ENCODE measurements at places on chromosomes 2 and 18.

DNA sequence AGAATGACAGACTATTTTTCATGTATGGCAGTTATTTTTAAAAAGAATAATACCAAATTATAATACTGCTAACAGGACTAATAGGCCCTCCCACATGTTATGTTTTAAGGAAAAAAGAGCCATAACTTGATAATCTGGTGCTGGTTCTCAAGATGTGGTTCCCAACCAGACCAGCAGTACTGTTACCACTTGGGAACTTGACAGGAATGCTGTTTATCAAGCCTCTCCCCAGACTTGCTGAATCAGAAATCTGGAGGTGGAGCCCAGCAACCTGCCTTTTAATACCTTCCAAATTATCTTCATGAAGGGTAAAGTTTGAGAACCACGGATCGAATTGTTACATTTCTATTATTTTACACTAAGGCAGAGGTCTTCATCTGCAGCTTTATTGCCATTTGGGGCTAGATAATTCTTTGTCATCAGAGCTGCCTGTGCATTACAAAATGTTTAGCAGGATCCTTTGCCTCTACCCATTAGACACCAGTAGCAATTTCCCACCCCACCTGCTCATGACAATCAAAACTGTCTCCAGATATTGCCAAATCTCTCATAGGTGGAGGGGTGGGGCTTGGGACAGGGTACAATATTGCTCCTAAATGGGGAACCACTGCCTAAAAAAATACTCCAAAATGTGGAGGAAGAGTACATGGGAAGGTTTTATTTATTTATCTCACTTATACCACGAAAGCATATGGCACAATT, 629.6 kb downstream of the ARHGAP15 start:
- no peak for DNase-seq

DNA sequence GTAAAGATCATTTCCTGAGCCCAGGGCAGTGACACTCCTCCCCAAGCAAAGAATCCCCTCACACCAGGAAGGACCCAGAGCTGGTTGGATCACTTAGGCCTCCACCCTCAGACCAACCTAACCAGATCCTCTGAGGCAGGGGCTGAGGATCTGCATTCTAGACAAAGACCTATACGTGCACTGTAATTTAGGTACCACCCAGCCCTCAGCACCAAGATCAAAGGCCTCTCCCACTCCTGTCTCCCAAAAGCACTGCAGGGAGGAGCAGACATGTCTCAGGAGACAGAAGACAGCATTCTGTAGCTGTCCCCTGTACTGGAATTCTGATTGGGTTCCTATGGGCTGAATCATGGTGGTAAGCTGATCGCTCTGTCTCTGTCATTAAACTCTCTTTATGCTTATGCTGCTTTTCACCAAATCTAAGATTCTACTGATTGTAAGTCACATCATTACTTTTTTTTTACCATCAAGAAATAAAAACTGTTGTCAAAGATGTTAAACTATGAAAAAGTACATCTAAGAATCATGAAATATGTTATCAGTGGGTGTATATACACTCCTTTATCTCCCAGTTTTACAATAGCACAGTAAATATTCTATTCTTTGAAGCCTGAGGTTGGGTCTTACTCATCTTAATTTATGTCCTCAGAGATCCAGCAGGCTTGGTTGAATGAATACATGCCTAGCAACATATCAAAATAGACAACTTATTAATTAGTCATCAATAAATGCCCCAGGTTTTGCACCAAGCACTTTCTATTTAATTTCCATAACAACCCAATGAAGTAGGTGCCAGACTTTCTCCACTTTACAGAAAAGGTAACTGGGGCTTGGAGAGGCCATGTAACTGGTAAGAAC, 28.3 kb downstream of the MCFD2 start:
- DNase-seq, result no peak

- DNase-seq, result no peak
Observed at GRCh38 chr2:86193901-86194567, 1.2 kb downstream of the IMMT start.

GRCh38 chr2:118251427-118251826, 163.2 kb downstream of the INSIG2 start:
- peak; percentile 37 for DNase-seq

DNA sequence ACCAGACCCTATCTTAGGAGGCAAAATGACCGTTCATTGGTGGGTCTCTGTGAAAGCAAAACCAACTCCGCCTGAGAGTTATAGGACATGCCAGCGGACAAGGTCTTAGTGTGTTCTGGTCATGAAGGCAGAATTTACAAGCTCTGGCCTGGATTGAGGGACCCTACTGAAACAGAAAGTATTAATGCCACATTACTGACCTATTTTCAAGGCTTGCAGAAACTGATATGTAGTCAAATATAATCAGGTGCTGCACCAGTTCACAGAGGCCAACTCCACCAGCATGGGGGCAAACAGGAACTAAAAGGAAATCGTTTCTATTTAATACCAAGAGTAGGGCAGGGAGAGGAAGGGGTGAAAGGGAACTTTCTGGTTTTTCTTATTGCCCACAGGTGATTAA, 19.7 kb downstream of the TYMS start:
- no peak for DNase-seq

DNA sequence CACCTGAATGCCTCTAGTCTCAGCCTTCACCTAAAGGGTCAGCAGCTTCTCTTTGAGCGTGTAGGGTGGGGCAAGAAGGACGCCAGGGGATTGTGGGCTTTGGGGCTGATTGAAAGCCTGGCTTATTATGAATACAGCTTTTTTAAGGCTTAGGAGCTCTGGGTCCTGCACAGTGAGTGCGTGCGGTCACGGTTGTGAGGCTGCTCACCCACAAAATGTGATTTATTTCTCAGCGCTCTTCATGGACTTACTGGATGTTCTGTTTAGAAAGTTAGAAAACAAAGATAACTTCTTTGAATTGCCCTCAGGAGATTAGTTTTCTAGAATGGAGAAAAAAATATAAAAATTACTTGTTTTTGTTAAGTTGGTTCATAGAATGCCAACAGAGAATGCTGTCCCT, 37.5 kb downstream of the HK2 start:
- DNase-seq, result no peak

DNA sequence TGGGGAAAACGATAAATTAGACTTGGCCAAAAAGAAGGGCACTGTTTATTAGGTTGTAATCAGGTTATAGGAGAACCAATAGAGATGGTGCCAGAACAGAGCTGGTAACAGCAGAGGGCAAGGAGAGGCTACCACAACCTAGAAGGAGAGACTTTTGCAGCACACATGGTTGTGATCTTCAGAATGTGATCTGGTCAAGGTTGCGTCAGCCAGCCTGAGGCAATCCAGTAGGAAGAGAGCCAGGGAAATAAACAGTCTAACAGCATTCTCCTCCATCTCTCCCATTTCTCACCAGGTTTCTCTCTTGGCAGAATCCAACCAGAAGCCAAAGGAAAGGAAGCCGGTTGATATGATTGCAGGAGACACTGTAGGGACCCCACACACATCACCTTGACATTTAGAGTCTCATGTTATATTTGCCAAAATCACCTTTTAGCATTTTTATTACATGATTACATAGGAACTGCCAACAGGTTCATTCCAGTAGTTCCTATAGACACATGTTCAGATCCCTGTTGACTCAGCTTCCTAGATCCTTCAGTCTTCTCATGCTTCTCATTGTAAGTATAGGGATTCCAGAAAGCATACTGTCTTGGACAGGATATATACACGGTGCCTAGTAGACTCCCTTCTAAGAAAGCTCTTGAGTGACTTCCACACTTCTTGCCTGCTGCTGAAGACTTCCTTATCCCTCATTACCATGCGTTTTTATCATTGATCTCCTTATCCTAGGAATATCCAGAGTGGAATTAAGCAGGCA, 17.6 kb upstream of the SPATS2L start:
- DNase-seq, result no peak

DNA sequence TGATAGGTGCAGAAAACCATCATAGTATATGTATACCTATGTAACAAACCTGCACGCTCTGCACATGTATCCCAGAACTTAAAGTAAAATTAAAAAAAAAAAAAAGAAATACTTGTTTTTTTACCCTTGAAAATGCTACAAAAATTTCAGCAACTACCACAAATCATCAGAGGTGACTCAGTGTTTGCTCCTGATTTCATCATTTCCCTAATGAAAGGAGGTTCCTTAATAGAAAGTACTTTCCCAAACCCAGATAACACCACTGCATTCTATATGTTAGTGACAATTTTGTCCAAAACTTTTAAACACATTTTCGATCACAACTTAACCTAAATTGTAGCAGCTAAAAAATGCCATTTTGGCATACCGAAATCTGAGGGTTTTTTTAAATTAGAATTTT, 163.3 kb downstream of the SLC39A10 start:
- no peak for DNase-seq

DNA sequence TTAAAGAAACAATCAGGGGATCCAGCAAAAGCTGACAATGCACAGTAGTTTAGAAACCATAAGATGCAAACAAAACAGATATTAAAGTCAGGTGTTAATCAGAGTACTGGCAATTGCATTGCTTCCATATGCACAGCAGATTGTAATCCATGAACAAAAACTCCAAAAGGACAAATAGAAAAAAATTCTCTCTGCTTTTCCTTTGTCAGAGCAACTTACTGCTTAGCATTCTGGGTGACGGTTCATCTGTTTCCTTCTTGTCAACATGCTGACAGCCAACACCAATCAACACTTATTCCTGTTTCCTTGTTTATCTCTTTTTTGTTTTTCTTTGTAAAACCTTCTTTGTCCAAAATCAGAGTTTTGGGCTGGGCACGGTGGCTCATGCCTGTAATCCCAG, 473.1 kb downstream of the XIRP2 start:
- DNase-seq, result no peak

GRCh38 chr2:120940726-120941256, 205.1 kb downstream of the GLI2 start:
- no peak for DNase-seq

- peak; percentile 55 for DNase-seq
Observed at GRCh38 chr18:63183378-63183777, 136.2 kb downstream of the BCL2 start.

GRCh38 chr2:2762913-2763312, 431.8 kb upstream of the MYT1L start:
- DNase-seq, result peak; percentile 53

GRCh38 chr2:204026294-204026693, 89.7 kb downstream of the ICOS start:
- DNase-seq, result no peak

- no peak for DNase-seq
Observed at GRCh38 chr2:143476336-143477087, 347.3 kb downstream of the ARHGAP15 start.

DNA sequence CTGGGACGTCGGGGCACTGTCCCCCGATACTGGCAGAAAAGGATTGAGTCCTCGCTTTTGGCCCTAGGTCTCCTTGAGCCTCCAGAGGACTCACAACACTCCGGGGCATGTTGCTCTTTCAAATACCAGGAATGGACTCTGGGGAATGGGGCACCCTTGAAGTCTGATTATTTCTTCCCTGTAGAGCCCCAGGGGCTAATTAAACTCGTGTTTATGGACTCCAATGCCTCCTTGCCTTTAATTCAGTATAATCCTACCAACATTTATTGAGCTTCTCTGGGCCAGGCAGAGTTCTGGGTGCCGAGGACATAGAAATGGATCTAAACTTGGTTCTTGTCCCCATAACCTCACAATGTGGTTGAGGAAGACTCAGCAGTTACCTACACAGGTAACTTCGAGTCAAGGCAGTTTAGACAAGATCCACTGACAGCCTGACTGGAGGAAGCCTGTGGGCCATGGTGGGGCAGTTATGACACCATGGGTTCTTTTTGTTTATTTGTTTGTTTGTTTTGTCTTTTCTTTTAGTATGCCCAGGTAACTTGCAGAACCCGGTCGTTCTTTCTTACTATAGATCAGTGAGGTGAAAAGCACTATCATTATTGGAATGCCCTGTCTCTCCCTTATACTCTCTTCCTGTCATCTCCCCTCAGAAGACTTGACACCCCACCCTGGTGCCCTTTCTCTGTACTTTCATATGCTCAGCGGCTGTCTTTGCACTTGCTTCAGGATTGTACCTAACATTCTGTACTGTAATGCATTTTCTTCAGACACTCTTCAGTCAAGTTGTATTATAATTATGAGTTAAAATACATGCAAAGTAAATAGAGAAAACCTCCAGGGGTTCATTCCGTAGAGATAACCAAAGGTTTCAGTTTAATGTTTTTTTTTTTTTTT, 3.2 kb downstream of the CFLAR start:
- no peak for DNase-seq

DNA sequence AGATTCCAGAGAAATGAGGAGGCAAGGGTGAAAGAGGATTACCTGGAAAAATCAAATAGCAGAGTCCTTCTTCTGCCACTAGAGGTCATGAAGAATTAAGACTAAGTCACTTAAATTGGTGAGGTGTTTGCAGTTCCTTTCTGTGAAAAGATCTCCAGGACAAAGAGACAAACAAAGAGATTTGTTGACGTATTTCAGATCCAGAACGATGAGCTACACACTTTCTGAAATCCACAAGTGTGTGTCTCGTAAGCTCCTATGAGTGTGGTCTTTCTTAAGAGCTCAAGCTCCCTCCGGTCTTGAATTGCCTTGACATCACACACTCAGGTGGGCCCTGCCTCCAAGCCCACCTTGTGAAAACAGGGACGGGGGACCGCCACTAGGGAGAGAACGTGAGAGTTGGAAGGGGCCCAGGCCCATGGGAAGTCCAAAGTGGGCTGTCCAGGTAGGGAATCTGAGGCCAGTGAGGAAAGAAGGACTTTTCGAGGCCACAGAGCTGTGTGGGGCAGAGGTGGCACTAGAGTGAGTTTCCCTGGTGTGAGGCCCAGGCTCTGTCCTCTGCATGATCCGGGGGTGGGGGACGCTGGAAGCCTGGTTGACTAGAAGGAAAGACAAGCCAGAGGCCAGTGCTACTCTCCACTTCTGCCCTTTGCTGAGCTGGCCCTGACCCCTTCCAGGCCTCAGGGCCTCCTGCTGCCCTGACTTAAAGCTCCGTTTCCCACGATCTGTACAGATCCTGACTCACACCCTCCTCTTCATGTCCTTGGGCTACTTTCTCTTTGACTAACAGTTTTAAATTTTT, 168.1 kb upstream of the NCK2 start:
- DNase-seq, result peak; percentile 37

DNA sequence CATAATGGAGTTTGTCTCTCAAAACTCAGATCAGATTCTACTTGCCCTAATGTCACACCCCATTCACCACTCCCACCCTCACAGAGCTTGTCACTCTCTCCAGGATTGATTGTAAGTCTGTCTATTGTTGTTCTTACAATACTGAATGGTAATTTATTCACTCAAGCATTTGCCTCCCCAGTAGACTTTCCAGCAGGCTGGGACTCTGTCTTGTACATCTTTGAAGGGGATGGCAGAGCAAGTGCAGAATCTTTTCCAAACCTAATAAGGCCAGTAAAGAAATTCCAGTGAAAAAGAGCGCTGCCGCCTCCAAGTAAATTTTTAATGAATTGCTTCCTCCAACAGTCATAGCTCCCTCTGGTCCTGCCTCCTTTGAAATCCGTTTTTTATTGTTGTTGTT, 56.9 kb downstream of the RBM43 start:
- no peak for DNase-seq

Data from left hindlimb (tissue), 1 donor.